CD8-positive, alpha-beta memory T cell (primary cell): ENCODE measurements at places on chromosomes 13 and 19.

GRCh38 chr19:498511-498891, 2.2 kb downstream of the MADCAM1 start:
- no peak for DNase-seq

DNA sequence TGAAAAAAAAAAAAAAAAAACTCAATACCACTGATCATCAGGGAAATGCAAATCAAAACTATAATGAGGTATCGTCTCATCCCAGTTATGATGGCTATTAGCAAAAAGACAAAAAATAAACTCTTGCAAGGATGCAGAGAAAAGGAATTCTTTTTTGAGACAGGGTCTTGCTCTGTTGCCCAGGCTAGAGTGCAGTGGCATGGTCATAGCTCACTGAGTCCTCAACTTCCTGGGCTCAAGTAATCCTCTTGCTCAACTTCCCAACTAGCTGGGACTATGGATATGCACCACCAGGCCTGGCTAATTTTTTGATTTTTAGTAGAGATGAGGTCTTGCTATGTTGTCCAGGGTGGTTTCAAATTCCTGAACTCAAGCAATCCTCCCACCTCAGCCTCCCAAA, 59.5 kb downstream of the MICU2 start:
- no peak for DNase-seq

- DNase-seq, result no peak
Observed at GRCh38 chr19:54893406-54893805, 12.5 kb upstream of the NCR1 start.

DNA sequence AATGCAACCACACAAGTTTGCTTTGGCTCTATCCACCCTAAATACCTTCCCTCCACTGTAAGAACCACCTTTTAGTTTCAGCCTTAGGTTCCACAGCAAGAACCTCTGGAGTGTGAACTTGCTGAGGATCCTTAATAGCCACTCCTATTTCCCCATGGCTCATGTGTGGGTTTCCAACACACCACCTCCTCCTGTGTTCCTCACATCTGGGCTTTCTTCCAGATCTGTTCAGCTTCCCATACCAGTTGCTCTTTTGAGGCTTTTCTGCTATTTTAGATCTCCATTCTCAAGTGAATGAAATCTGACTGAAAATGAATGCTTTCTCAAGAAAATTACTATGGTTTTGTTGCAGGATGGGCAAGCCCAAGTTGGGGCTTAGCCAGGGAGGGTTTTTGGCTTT, 104.8 kb upstream of the MIR17HG start:
- no peak for DNase-seq

DNA sequence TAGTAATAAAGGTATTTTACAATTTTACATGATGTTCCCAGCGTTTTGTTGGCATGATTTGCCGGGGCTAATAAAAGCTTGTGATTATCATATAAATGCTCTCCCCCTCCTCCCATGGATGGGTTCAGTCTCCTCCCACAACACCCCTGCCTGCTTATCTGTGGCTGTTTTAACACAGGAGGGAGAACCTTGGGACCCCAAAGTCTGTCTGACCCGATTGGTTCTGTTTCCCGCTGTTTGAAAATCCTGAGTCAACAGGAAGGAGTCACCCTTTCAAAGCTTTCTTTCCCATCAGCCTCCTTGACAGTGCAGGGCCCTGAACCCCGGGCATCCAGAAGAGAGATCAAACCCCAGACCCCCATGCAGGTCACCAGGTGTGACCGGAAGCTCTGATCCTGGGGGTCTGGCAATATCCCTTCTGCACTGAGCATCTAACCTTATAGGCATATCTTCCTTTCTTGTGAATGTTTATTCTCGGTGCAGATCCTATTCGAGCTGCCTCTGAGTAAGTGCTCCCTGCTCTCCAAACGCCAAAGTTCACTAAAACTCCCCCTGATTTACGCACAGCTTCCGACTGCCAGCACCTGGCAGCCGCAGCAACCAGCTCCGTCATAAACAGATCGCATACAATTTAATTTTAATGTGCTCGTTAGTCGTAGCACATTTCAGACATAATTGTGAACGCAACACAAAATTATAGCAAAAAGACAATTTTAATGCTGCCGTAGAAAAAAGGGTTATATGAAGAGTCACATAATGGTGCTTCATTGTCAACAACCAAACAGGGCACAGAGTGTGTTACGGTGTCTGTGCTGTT, 74.8 kb downstream of the TSHZ3 start:
- no peak for DNase-seq

- DNase-seq, result peak; percentile 50
Observed at GRCh38 chr19:46014941-46015686, 7.7 kb downstream of the PGLYRP1 start.

DNA sequence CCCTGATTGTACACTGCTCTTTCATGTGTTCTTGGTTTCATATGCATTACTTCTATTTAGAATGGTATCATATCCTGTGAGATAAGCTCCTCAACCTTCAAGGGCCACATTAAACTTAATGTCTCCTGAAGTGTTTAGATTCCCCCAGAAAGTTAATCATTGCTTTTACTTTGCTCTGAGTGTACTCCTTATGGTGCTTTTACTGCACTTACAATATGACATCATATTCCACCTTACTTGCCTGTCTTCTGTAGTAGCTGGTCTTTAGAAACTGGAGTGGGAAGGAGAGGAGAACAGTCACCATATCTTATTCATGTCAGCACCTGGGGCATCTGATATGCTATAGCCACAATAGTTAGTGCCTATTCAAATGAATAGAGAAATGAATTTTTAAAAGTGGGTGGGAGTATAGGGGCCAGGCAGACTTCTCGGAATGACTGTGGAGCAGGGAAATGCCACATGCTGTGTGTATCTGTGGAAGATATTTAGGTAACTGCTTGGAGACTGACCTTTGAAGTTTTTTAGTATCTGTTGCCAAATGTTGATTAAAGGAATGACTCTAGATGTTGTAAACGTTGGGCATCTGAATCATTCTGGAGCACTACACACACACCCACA, 40.2 kb downstream of the SLAIN1 start:
- no peak for DNase-seq

- no peak for DNase-seq
Observed at GRCh38 chr13:111662895-111663294, 342.5 kb downstream of the TEX29 start.

DNA sequence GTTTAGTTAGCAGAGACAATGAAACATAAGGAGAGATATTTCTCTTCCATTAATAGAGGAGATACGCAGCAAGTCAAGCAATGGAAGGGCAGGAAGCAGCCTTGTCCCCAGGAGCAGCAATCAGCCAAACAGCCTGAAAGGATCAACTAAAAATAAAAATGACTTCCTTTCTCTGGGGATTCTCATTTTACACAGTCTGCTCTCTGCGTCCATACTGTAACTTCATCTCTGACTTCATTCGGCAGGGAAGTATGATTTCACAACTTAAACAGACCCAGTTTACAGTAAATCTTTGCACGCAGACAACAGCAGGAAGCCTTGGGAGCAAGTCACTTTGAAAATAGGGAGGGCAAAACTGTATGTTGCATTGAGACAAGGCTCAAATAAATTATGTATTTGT, 826.7 kb downstream of the DIAPH3 start:
- no peak for DNase-seq

DNA sequence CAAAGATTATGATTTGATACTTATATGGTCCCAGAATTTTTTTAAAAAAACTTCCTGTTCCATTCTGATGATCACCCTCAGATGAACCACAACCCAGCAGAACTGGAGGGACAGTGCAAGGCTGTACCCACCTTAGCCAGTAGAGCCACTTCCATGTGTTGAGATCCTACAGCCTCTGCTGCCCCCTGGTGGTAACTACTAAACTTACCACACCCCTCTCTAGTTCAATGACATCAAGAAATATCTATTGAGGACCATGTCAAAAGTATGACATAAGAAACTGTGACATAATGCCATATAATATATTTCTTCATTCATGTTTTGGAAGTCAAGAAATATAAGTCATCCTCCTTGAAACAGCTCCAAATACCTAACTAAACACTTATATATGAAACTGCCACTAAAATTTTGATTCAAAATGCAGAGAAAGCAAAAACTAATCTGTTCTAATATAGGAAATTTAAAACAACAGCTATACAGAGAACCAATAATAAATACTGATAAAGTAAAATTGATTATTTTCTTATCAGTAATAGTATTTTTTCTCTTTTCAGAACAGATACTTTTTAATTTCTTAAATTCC, 412.6 kb downstream of the KCTD12 start:
- DNase-seq, result peak; percentile 44

DNA sequence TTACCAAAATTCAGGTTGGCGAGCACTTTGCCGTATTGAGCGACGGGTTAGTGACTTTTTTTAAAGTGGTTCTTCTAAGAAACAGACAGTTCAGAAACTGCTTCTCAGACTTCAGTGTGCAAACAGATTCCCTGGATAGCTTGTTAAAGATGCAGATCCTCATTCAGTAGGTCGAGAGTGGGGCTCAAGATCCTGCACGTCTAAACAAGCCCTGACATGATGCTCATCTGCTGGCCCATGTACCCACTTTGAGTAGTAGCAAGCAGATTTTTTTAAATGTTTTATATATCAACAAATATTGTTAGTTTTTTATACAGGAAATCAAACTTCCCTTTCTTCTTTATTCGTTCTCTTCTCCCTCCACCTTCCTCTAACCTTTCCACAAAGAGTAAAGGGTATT, 7.3 kb downstream of the METTL21C start:
- no peak for DNase-seq

- no peak for DNase-seq
Observed at GRCh38 chr19:50361290-50362029, 4.0 kb downstream of the NAPSA start.

- DNase-seq, result no peak
Observed at GRCh38 chr13:102769679-102770078, 3.9 kb downstream of the TEX30 start.

- DNase-seq, result peak; percentile 54
Observed at GRCh38 chr13:113584205-113584869, at the start of gene TFDP1. Gene TFDP1 (plus strand): TSS chr13:113584753. CDS start chr13:113585838, 1,085 bp downstream.

DNA sequence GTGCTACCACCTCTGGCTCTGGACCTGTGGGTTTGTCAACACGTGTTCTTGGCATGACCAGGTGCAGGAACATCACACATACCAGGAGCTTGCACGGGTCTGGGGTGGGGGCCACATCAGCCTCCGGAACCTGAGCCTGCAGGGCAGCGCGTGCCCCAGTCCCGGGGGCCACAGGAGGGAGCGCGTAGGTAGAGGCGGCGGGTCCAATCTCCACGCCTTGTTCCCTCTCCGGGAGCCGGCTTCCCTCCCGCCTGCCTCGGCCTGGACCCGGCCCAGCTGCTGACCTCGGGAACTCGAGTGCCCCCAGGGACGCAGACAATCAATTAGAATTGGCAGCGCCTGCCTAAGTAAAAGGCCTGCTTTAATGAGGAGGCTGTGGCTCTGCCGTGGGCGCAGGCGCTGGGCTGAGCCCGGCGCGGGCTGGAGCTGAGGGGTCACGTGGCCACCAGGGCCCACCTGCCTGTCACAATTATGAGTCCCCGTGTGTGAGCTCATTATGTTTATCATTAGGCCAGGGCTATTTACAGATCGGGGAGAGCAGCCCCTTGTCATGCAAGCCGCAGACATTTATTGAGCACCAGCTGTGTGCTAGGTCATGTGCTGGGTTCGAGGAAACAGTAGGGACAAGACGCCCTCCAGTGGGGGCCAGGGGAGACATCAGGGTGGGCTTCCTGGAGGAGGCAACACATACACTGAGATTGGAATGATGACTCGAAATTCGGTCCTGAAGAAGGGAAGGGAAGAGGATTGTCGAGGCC, 32.2 kb upstream of the TNFAIP8L1 start:
- no peak for DNase-seq

- no peak for DNase-seq
Observed at GRCh38 chr19:40717325-40717879, 490 bp downstream of the ITPKC start.

DNA sequence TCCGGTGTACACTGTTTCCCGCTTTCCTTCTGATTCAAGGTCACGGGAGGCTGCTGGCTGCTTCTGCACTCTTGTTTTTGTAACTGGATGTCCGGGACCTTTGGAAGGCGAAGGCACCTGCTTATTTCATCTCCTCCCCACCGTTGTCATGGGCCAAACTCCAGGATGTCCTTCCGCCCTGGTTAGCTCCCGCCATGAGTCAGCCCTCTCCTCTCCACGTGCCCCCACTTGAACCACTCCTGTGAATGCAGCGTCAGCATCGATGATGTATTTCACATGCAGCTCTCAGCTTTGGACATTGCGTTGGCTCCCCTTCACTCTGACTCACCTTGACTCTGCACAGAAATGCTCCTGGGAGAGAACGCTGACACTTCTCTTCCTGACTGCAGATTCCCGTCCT, 5.5 kb upstream of the GALP start:
- no peak for DNase-seq

GRCh38 chr19:8738377-8738776, 16.9 kb downstream of the OR2Z1 start:
- DNase-seq, result no peak

- DNase-seq, result no peak
Observed at GRCh38 chr13:102227741-102228140, 174.1 kb downstream of the FGF14 start.

- no peak for DNase-seq
Observed at GRCh38 chr19:50173127-50173526, 10.0 kb upstream of the IZUMO2 start.

DNA sequence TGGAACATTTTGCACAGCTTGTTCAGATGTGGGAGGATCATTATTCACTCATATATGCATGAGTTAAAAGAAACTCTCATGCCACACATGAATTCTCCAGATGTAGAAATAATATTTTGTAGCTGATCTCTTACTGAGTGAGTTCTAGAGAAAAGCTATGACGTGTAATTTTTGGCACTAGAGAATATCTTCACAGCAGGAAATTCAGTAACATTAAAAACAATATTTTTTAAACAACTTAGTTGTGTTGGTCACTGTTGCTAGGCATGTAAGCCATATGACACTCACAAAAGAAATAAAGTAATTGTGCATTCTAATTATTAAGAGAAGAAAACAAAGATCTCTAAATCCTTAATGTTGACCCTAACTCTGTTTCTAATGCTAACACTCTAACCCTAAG, 371.4 kb upstream of the SLC10A2 start:
- no peak for DNase-seq

DNA sequence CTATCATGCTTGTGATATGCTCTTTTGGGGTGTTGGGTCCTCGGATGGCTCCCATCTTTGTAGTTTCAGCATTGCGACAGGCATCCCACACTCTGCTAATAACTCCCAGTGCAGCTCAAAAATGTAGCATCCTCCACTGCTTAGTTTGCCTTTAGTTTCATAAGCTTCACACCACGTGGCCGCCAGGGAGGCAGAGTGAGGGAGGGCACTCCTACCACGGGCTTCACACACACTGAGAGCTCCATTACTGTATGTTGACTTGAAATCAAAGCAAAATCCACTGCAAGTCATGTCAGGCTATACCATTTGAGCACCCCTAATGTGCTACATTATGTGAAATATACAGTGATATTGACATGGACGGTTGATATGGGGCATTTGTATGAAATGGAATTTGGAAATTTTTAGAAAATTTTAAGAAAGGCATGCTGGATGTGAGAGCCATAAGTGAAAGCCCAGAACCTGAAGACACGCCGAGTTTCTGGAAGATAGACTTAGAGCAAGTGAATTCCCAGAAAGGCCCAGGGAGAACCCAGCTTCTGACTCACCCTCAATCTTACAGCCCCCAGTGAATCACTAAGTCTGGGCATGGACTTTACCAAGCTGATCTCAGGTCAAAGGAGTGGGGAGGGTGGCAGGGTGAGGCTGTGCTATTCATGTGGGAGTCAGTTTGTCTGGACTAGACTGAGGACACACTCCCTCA, 94.1 kb downstream of the HSPH1 start:
- DNase-seq, result no peak
